ENCODE measurements at places on chromosomes 1 and 21.

DNA sequence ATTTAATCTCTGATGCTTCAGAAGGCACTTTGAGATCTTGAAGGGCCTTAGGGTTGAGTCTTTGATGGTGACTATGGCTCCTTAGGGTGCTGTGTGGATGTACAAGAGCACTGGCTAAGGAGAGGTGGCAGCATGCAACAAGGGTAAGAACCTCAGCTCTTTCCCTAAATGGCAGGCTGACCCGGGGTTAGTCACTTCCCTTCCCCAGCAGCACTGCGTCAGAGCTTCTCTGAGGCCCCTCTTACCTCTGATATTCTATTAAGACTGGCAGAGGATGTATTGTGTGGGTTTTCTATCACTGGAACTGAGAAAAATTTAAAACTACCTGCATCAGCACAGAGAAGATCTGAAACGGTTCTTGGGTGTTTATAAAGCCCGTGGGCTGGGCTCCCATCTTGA is 11.8 kb downstream of the C1orf116 start:
- DNase-seq = no peak

DNA sequence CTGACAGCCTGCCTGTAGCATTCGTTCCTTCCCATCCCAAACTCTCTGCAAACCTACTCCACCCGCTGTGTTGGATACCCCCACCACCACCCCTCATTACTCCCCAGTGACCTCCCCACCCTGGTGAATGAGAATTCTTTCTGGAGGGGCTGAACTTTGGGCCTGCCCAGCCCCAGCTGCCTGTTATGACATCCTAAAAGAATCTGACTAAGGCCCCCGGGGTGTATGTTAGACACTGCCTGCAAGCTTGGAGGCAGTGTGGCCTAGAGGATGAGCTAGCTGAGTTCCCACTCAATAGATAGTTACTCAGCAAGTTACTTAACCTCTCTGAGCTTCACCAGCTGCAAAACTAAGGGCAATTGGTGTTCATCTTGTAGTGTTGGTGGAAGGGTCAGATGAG is 110.2 kb upstream of the FGGY start:
- peak; percentile 91 for DNase-seq

DNA sequence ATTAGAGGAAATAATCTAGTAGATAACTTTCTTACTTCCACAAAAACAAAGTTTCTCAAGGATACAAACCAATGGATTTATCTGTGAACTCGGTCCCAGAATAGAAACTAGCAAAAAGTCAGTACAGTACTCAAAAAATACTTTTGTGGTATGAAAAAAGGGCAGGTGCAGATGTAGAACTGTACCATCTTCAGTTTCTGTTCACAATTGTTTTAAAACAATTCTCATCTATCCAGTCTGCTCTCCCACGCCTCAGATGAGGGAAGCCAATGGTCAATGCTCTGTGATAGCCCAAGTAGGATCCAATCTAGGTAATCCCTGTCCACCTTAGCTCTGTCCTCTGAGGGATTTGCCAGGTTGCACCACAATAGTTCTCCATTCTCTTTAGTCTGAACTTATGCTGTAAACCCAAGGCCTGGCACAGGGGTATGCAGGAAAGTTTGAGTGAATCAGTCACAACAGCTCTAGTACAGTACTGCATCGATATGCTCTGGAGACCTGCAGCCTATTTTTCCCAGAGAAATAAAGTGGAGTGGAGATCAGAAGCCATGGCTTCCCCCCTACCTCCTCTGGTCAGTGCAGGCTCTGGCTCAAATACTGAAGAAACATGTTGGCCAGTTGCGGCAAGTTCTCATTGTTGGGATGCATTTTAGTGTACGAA is 1.4 kb downstream of the KTI12 start:
- DNase-seq = no peak

GRCh38 chr1:82632155-82632554 is 831.4 kb downstream of the ADGRL2 start:
- no peak for DNase-seq

DNA sequence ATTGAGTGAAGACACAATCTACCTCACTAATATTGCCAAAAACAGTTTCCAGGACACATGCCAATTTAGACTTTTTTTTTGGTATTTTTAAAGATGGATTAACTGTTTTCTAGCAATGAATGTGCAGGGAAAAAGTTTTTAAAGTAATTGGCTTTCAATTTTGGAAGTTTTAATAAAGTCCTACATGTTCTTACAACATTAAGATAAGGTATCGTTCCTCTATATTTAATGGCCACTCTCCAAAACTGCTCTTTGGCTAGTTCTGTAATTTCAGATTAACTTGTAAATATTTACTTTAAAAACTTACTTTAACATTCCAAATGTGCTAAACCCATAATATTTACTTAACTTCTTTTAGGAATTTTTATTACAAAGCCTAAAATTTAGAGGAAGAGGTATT is 1332.2 kb upstream of the PRMT6 start:
- no peak for DNase-seq

- peak; percentile 14 for DNase-seq
These were observed 2.6 kb downstream of the RCC1 start for GRCh38 chr1:28508435-28508754.

GRCh38 chr21:21247424-21247823 is 249.2 kb downstream of the NCAM2 start:
- DNase-seq = peak; percentile 25

- DNase-seq = no peak
These were observed at the start of gene ETV3L for GRCh38 chr1:157099633-157100009. ETV3L (minus strand) TSS chr1:157099808; CDS start chr1:157099523, 285 bp downstream.

DNA sequence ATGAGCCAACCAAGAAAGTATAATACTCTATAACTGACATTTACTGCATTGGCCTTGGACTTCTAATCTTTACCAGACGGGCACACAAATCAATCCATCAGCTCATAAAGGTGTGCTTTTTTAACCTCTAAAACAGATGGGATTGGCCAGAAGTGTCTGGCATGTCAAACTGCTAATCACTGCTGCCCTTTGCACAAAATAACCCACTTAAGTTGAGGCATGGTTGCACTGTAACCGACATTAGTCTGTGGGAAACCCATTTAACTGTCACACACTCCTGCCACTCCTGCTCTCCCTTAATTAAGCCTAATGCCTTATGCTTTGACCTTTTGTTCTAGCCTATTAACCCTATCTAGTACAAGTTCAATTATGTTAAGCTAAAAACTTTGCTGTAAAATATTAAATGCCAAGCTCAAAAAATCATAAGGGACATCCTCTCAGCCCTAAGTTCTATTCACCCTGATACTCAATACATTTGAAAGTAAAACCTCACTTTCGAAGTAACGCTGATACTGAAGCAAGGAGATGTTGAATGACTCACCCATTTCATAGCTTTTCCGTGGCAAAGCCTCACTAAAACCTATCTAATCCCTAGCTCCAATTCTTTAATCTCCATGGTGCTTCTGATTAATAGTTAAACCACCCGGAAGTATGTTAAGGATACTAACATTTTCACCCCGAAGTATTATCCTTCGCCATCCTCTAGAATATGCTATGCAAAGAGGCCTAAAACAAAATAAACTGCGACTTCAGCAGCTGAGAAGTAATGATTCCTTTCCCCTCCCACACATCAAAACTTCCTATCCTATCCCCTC is 12.9 kb downstream of the NRIP1 start:
- peak; percentile 53 for DNase-seq

DNA sequence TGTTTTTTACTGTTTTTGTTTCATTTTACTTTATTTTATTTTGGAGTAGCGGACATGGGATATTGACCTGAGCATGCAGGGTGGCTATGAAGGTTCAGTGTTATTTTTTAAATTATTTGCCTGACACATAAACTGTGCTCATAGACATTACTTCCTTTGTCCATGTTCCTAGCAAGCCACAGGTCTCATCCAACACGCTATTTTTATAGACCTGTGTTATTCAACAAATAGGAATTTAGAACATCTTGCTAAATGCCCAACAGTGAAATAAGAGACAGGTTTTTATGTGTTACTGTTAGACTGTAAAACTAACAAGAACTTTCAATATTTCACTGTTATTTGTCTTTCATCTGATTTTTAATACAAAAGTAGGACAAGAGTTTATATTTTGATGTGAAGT is 756.4 kb downstream of the KCNT2 start:
- DNase-seq = peak; percentile 12

GRCh38 chr1:197933647-197934046 is 16.5 kb downstream of the LHX9 start:
- DNase-seq = no peak

DNA sequence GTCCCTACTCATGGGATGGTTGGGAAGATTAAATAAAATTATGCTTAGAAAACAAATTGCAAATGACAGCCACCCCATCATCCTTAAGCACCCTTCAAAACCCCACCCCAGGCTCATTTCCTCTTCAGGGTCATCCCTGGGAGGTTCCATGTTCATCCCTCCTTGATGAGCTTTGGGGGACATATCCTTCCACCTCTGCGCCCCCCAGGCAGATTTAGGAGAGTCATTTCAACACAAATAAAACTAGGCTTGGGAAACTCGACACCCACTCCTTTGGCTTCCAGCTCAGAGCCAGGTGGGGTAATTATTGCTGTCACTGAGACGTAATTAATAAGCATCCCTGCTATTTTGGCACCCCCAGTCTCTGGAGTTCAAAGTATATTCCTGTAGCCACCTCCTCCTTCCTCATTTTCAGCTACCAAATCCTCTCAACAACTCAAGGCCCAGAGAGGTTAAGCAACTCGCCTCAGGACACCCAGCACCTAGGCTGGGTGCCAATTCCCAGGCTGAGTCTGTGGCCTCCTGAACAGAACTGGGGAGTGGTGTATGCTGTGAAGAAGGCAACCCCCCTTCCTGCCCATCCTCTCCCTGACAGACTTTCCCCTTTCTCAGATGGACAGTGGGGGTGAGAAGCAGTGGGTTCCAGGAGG is 595 bp downstream of the CRYBG2 start:
- no peak for DNase-seq

- DNase-seq = no peak
These were observed 29.1 kb upstream of the SOAT1 start for GRCh38 chr1:179264507-179264906.

DNA sequence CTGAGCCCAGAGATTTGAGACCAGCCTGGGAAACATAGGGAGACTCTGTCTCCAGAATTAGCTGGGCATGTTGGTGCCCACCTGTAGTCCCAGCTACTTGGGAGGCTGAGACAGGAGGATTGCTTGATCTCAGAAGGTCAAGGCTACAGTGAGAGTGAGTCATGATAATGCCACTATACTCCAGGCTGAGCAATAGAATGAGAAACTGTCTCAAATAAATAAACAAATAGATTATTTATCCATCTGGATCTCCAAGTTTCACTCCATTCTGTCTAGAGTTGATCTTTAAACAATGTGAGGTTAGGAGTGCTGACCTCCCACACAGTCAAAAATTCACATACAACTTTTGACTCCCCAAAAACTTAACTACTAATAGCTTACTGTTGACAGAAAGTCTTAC is 106.8 kb upstream of the PALMD start:
- no peak for DNase-seq

GRCh38 chr1:30381671-30382365 is 341.6 kb downstream of the MATN1 start:
- DNase-seq = no peak

- DNase-seq = peak; percentile 92
These were observed 24.8 kb downstream of the GNG4 start for GRCh38 chr1:235624721-235625333.

- no peak for DNase-seq
These were observed 395.4 kb upstream of the BEND5 start for GRCh38 chr1:49171941-49172593.

DNA sequence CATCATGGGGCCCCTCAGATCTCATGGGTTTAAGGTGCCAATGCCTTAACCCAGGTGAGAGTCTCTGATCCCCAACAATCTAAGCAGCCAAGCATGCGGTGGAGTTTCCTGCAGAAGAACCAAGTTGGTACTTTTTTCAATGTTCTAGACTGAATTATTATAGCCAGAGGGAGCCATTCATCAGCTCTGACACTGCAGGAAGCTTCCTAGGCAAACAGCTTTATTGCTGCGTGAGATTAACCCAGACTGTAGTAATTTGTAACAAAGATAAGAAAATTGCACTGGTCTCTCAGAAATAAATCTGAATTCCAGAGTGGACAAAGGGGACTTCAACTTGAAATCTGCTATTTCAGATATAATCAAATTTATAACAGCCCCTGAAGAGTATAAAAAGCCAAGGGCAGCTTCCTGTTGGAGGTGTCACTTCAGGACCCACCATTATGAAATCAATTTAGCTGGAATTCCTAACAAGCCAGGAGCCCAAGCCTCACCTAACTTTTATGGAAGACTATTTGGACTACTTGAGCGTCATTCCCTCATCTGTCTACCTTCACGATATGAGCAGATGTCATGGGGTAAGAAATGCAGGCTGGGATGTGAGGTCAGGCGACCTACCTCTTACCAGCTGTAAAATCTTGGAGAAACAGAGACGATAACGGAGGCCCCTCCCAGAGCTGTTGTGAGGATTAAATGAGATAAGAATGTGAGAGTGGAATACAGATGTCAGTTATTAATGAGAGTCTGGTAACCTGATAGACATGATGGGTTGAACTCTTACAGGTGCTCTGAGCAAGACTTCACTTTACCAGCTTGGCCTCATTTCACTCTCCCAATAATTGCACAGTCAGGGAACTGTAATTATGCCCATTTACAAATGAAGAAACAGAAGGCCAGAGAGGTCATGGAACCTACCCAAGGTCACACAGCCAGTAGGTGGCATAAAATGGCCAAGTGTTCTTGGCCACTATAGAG is 135.1 kb downstream of the RRAGC start:
- DNase-seq = no peak

DNA sequence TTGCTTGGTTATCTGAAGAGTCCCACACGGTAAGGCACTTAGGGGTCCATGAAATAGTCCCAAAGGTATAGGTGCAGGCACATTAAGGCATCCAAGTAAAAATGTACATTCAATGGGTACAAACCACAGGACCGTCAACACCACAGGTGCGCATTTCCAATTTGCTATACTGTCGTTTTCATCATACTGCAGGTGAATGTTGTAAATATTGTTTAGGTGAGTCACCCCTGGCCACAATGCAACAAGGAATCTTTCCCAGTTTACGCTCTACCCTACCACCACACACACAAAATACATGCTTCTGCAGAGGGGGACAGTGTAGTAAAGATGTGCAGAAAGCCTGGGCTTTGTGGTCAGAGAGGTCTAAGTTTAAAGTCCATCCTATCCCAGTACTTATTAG is 13.7 kb downstream of the CADM3 start:
- no peak for DNase-seq

DNA sequence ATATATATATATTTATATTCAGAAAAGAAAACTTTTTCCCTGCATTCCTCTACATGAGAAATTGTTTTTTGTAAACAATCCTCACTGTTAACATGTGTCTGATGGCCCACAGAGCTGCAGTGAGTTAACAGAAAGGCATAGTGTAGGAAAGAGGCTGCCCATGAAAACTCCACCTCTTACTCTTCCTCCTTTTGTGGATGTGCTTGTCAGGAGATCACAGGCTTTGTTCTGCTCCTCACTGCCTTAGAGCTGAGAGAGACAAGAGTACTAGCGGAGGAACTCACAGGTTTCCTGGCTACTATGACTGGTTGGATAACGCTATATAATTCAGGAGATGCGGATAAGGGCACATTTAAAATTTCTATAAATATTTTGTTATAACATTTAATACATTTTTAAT is 200.6 kb downstream of the BRINP3 start:
- DNase-seq = no peak

- no peak for DNase-seq
These were observed 1.6 kb downstream of the ADCY10 start for GRCh38 chr1:167912294-167912693.
